ENCODE measurements at places on chromosomes 6 and 20. TPM values are rescaled to one million over a fixed set of nuclear protein-coding genes. Genes with fewer than 3 reads are reported as not detected.
A peak's percentile ranks its signal among the peaks of the same experiment; 100 is the strongest.

Gene TAF4
- total RNA-seq = 13.0 TPM

- DNase-seq = no peak
These were observed 157.7 kb upstream of the B3GAT2 start for GRCh38 chr6:71114544-71114943.

GRCh38 chr20:20665606-20666332 is 46.7 kb downstream of the RALGAPA2 start:
- DNase-seq = no peak

Gene ULBP2
- total RNA-seq = 0.96 TPM

DNA sequence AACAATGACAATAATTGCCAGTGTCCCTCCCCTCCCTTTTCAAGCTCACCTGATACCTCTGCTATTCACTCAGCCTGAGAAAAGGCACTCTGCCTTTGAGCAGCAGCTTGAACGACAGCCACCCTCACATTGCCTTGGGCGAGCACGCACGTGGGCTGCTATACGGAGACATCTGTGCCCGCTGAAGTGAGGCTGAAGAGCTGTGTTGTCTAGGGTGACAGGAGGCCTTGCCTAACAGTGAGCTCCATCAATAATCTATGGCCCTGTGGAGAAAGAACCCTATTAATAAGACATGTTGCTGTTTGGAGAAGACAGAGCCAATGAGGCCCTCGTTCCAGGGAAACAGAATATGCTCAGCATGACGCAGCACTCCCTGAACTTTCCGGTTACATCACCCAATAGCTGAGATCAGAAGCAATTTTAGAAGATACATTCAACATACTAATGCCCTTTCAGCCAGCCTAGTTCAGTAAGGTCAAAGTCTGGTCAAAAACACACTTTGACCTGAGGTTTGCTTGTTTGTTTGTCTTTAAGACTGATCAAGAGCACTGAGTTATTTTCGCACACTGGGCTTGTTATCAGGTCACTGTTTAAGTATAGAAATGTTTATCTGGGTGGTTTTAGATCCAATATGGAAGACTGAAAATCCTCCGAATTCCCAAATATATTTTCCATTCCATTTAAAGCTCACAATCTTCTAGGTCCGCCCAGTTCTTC is 30.6 kb downstream of the RBM24 start:
- no peak for DNase-seq

- no peak for DNase-seq
These were observed 58.5 kb downstream of the GPR6 start for GRCh38 chr6:110036408-110037302.

DNA sequence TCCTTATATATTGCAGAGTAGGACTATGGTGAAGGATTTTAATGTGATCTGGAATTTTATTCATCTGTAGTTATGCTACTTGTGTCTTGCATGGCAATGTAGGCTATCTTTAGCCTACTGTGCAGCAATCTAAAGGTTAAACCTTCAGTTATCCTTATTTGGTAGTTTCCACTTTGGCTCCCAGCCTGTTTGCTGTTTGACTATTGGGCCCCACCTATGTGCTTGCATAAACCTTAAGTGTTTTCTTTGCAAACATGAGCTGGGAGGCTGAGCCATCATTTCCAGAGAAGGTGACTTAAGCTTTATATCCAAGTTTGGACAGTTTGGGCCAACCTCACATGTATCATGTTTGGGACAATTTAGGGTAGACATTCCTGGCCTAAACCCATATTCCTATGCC is 537.5 kb downstream of the BTBD3 start:
- DNase-seq = no peak

DNA sequence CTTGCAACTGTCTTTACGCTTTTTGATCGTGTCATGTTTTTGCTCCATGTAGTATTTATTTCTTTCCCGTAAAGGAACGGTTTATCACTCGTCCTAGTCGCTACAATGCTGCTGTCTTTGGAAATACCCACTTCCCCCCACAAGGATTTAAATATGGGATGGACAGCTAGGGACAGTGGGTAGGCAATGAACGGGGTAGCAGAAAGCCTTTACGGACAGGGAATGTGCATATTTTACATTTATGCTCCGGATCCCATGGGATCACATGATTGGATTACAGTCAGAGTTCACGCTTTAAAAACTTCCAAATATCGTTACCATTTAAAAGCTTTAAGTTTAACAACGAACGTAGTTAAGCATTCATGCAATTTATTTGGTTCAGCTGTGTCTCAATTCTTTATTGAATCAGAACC is 1.2 kb downstream of the HIVEP1 start:
- DNase-seq = no peak

Gene FITM2
- 28.5 TPM for total RNA-seq

DNA sequence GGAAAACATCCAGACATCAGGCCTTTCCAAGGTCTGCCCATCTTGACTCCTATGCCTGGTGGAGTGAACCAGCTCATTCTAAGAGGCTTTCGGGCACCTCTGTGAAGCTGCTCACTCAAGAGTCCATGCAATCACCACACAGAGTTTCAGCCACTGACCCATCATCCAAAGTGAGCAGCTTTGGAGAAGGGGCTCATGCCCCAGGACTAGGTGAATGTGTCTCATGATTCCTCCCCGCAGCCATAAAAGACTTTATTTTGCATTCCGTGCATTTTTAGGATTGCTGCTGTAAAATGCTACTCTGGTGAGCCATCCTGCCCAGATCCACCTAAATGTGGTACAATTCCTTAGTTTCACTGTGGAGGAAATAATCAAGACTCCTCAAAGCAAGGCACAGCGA is 44.5 kb upstream of the EZR start:
- DNase-seq = no peak

GRCh38 chr6:29933955-29934354 is 8.4 kb upstream of the HLA-A start:
- DNase-seq = no peak

GRCh38 chr6:55980627-55981211 is 105.3 kb upstream of the BMP5 start:
- DNase-seq = no peak

GRCh38 chr6:131026243-131026642 is 36.8 kb downstream of the EPB41L2 start:
- no peak for DNase-seq

- DNase-seq = no peak
These were observed 246.9 kb downstream of the UBE3D start for GRCh38 chr6:82818727-82819126.

DNA sequence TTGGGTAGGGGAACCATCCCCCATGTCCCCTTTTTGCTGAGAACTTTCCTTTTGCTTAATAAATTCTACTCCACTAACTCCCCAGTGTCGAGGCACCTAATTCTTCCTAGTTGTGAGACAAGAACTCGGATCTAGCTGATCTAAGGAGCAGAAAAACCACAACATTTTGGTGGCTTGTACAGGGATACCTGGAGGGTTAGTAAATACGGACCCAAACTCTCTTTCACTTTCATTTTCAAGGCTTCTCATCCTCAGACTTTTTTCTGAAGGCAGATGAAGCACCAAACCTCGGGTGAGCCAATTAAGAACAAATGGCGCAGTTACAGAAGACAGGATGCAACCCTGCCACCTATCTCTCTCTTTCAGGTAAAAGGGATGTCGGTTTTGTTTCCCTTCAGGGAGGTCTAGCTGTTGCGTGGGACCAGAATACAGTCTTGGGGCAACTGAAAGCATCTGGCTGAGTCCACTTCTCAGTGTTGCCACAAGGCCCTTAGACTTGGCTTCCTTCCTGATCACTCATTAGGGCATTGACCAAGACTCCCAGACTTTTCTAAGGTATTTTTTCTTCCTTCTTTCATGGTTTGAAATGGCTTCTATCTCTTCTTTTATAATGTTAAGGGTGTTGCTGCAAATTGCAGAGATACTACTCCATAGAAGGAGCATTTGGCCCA is 11.1 kb upstream of the HTR1B start:
- no peak for DNase-seq

DNA sequence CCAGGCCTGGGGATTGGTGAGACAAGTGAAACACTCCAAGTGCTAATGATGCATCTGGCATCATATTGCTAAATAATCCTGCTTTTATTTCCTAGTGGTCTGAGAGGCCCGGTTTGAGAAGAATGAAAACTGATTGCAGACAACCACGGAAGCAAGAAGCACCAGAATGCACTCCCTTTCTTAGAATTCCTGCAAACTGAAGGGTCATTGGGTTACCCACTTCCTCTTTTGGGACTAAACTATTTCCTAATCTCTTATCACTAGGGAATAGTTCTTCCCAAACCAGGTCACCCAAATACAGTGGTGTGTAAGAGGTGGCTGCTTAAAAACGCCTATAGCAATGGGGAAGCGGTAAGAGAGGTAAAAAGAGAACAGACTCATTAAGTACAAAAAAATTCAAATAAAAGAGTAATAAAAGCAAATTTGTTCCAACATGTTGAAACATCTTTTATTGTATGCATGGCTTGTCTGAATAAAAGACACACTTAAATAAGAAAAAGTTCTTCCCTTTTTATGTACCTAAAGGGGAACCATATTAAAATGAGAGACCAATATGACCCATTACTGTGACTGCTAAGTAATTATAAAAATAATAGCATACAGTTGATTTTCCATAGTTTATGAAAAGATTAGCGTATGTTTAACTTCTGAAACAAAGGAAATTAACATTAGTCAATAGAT is 125.8 kb downstream of the MYB start:
- no peak for DNase-seq

Gene GSTA3
- total RNA-seq = not detected

GRCh38 chr6:166026586-166027126 is 141.0 kb downstream of the TBXT start:
- no peak for DNase-seq

DNA sequence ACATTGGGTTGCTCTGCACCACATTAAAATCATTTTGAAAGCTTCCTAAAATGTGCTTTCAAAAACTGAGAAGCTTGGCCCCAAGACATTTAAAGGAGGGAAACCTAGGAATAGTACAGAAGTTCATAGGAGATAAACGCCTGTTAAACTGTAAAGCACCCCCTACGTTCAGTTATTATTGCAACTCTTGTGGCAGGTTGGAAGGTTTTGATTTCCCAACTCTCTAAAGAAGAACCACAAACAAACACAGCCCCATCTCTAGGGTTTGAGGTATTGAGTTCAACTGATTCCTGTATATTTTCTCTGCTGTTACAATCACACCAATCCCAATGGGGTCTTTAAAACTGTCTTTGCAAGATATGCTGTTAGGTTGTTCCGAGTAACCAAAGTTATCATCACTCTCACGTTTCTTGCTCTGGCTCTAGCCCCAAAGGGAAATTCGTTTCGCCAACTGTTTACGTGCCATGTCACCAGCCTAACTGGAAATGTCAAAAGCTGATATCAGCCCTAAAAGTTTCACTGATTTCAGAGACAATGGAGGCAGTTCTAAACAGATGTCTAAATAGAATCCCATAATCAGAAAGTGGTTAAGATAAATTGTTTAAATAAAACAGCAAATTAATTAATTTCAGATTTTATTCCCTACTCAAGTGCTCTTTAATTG is 12.1 kb downstream of the TFAP2A start:
- DNase-seq = no peak

DNA sequence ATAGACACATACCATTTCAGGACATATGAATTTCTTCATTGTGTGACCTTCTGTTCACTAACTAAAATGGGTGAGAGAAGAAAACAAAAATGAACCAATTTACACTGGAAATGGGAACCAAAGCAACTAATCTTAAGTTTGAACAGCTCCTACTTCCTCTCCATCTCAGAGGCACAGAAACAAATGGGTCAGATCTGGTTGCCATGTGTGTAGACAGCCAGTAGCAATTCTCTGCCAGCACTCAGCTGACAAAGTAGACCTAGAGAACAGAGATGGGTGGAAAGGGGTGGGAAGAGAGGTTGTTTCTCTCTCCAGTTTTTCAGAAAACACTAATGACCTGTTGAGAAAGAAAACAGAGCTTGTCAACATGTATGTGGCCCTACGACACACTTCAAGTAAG is 14.3 kb upstream of the POPDC3 start:
- no peak for DNase-seq

DNA sequence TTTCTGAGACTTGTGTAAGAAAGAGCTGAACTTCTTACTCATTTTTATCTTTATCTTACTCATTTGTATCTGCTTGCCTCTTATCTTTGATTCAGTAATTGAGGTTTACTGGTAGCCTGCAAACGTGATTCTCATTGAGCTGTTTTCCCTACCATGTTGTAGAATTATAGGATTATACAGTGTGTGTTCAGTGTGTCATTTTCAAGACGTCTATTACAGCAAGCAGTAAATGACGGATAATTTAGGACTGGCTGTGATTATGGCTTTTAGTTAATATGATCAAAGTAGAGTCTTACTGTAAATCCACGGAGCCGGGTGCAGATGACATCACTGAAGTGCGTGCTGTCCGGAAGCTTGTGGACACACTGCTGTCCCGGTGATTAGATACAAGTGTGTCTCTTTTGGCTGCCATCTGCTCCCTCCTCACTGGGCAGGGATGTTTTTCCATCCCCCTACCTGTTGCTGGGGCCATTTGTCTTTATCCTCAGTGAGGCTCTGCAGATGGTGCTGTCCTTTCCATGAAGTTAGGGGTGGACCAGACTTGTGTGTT is 6.0 kb downstream of the NELFCD start:
- DNase-seq = peak; percentile 24

DNA sequence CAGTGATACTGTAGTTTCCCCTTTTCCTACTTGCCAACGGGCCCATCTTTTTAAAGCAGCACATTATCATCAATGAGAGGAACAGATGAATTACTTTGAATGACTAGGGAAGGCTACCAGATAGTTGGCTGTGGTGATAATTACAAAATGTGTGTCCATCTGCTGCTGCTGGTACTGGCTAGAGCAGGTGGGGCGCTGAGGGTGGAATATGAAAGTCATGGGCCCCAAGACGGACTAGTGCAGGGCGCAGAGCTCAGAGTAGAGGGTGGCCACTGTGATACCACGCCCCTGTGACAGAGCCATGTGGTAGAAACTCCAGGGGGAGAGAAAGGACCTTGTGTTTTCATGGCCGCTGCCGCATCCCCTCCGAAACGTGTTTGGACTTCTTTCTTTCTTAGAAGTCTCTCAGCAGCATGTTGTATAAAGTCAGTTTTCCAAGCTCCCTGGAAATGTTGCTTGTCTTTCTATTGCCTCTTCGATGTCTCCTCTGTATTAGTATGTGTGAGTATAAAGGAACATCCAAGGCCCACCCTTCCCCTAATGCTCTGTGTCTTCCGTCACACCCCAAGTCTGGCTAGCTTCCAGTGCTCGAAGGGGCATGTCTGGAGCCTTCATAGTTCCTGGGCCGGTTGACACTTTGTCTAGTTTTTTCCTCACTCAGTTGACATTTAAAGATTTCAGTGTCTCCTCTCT is 88.1 kb downstream of the PPP1R14C start:
- DNase-seq = no peak

DNA sequence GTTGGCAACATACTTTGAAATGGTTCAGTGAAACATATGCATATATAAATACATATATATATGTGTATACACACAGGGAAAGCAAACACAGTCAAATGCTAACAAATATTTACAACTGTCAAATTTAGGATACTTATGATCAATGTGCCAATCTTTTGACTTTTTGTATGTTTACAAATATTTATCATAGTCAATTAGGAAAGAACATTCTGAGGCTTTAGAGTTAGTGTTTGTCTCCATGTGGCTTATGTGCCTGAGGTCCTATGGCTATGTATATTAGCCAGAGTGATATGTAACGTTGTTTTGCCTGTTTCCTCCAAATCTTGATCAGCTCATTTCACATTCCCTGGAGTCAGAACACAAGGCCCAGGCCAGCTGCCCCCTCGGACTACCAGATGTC is 126.5 kb upstream of the MAN1A1 start:
- DNase-seq = no peak

All from mesenteric fat pad (tissue), 1 donor.